Occipital lobe (tissue), 3 donors: ENCODE measurements at places on chromosomes 12 and 14.

- DNase-seq, result no peak
These were observed 85.3 kb downstream of the PRIMA1 start for GRCh38 chr14:93702946-93703345.

DNA sequence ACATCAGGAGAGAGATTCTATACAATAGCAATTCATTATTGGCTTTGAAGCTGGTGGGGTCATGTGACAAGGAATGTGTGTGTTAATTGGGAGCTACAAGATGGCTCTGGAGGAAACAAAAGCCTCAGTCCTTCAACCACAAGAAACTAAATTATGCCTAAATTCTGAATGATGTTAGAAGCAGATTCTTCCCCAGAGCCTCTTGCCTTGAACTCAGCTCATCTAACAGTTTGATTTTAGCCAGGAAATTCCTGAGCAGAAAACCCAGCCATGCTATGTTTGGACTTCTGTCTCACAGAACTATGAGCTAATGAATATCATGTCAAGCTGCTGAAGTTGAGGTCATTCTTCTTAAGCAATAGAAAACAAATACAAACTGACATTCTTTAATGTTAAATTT, 274.7 kb downstream of the SLC6A15 start:
- no peak for DNase-seq

GRCh38 chr12:49869816-49870500, 27.1 kb upstream of the BCDIN3D start:
- no peak for DNase-seq

DNA sequence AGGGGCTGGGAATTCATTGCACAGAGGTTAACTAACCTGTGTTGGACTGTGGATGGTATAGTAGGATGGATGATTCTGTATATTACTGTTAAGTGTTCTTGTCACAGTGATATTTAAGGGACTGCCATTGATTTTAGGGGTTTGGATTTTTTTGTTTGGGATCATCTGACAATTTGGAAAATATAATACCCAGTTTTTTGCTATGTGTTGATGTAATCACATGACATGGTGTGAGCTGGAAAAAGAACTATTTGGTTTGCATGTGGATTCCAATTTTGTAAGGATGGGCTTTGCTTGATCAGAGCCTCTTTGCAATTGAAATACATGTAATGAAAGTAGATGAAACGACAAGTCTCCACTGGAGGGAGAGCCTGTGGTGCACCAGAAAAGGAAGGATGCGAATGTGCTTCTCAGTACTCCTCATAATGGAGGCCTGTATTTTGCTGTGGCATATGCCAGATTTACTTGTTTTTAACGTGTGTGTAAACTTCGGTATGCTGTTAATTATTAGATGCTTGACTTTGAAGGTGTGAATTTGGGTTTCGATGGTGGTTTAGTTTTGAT, 2.7 kb downstream of the DYRK2 start:
- no peak for DNase-seq

DNA sequence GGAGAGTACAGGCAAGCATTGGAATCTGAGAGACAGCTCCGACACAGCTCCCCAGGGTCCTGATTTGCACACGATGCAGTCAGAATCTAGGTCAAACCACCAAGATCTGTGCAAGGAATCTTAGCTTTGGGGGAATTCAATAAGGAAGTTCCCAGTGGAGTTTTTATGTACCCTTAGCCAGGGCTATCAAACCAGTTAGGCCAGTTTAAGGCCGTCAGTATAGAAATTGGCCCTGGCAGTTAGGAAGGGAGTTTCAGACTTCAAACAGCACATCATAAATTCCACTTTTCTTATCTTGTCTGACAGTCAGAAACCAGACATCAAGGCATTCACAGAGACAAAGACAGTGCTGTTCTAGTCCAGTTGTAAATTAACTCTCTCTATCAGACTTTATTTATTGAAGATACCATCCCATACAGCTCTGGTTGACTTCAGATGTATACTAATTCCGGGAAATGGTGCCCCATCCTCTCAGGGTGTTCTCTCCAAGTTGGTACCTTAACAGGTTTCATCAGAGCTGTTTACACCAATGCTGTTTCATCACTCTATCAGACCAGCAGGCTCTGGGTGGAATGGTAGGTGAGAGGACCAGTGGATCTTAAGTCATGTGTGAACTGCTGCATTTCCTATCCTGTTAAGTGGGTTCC, 157.5 kb upstream of the ATF7IP start:
- no peak for DNase-seq
